HT1080 (cell line): ENCODE measurements at places on chromosomes 7 and 10.

GRCh38 chr10:22646388-22646853 is 68.0 kb downstream of the PIP4K2A start:
- no peak for DNase-seq

DNA sequence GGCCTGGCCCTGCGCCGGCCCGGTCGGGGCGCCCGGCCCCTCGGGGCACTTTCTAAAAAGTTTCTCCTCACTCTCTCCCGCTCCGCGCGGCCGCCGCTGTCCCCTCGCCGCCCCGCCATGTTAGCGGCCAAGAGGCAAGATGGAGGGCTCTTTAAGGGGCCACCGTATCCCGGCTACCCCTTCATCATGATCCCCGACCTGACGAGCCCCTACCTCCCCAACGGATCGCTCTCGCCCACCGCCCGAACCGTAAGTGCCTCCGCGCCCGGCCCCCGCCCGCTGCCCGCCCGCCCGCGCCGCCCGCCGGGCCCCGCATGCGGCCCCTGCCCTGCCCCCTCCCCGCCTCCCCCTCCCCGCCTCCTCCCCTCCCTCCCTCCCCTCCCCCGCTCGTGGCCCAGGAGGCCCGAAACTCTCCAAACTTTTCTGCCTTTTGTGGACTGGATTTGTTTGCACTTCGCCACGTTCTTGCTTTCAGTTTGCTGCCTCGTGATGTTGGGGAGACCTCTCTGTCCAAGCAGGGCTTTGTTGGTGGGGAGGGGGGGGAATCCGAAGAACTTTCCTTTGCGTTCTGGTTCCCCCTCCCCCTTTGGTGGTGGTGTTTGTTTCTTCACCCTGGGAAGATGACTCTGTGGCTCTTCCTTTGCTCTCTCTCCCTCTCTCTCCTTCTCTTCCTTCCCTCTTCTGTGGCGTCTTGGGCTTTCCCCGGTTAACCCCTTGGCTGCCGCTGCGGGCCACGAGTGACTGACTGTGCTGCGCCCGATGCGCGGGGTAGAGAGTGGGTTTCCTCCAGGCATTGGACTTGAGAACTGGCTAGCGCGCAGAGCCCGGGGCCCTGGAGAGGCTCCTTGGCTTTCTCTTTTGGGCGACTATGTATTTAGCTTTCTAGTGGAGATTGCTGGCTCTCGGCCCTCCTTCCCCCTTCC is 1.6 kb downstream of the TCF7L2 start:
- peak; percentile 86 for DNase-seq

- DNase-seq, result no peak
Observed at GRCh38 chr7:20993693-20994092, 207.0 kb upstream of the SP8 start.

DNA sequence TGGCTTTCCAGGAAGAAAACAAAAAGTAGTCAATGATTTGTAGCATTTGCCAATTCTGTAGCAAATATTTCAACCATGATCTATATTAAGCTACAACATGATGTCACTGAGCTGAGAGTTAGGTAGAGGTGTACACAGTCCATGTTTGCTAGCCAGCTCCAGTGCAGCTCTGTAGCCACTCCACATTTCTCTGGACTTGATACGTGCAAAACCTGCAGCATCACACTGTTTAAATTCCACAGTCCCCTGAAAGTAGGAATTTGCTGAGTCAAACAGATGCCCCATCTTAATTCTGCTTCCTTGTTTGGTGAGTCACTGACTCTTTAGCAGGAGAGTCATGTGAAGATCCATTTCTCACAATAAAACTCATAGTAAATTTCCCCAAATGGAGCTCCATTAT is 89.8 kb upstream of the LRRTM3 start:
- DNase-seq, result peak; percentile 77

- DNase-seq, result no peak
Observed at GRCh38 chr7:8200316-8200715, 61.7 kb downstream of the ICA1 start.

DNA sequence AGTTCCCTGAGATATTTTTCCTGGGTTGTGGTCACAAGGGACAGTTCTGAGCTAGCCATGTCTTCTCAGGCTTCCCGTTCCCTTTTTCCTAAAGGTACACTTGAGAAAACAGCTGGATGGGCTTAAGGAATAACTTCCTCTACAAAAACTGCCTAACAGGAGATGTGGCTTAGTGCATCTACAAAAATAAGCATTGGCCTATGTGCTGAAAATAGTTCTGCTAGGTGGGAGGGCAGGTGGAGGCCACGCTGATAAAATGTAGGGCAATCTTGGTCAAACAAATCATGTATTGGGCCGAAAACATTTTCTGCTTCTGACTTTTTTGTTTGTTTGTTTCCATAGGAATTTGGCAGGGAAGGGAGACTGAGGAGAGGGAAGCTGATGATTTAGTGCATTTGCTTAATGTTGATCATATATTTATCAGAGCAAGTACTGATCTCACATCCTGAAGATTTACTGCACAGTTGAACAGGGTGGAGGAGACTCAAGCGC is 409.4 kb upstream of the FZD8 start:
- DNase-seq, result no peak

- no peak for DNase-seq
Observed at GRCh38 chr7:21948887-21949540, 3.3 kb upstream of the CDCA7L start.

DNA sequence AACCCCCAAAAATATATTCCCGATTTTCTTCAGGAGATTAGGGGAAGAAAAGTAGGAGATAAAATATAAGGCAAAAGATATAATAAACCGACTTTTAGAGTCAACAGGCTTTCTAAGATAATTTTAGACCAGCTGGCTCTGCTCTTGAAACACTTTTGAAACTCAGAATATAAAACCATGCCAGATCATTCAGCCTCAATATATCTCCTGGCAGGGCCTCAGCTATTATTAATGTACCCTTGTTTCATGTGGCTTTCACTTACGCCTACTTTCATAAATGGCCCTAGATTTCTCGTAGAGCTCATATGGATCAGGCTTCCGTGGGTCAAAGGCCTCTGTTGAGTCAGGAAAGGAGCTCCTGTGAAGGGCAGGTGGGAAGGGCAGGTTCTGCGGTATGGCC is 396.0 kb downstream of the PHTF2 start:
- no peak for DNase-seq

- DNase-seq, result peak; percentile 53
Observed at GRCh38 chr10:71968553-71969474, 4.6 kb downstream of the CHST3 start.

- no peak for DNase-seq
Observed at GRCh38 chr10:118827053-118827452, 72.3 kb upstream of the CACUL1 start.

DNA sequence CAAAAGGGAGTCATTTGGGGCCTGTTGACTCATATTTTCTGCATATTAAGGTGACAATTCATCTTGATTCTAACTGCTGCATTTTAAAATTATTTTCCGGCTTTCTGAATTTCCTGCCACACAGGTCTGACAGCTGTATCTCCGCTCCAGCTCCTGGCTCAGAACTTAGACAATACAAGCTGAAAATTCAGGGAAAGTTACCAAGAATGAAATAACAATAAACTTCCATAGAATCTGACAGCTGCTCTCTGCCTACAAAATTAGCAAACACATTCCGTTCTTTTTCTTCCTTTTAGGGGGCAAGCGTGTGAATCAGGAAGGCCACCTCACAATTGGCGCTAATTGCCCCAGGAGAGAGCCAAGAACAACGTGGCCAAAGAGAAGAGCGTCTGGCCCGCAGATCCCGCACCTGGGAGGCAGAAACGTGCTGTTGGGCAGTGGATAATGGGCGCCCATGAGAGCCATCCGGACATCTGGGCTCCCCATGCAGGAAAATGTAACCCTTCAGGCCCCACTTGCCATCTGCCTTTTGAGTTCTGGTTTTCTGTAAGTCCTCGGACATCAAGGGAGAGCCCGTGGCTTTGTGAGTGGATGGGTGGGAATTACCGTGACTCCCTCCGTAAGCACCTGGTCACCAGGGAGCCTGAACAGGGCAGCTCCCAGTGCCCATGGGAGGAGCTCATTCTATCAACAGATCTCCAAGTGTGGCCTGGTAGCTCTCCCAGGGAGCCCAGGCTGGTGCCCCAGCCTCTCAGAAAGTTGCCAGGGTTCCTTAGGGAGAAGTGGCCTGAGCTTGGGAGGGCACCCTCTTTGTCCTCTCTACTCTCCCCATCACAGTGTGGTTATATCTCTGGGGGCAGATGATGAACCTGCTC is 5.0 kb downstream of the CLRN3 start:
- no peak for DNase-seq

- no peak for DNase-seq
Observed at GRCh38 chr7:2282185-2282751, 32.0 kb downstream of the SNX8 start.

DNA sequence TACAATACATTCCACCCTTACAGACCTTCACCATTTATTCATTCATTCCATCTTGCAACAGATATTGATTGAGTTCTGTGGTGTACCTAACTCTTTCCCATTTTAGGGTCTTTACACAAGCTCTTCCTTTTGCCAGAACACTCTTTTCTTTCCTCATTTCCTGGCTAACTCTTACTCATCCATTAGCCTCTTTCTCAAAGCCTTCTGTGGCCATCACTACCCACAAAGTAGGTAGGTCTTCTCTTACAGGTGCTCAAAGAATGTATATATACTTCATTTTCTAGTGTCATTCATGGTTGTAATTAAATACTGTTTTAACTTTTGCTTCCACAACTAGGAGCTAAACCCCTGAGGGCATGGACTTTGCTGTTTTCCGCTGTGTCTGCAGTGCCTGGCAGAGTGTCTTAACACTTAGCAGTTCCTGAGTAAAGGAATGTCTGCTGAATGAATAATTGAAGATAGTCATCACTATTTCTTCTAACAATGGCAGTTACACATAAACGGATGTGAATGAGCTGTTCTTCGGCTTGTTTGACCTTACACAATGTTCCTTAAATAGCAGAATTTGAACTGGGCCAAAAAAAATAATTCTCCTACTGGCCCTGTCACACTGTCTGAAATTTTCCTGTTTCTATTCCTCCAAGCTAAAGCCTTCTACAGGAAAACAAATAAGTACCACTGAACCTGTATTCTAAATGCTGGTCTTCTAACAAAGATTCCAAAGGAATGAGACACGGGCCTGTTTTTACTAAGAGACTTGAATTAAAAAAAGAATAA is 15.1 kb downstream of the BCAP29 start:
- DNase-seq, result peak; percentile 99

- no peak for DNase-seq
Observed at GRCh38 chr7:139691253-139691781, 86.5 kb downstream of the HIPK2 start.

DNA sequence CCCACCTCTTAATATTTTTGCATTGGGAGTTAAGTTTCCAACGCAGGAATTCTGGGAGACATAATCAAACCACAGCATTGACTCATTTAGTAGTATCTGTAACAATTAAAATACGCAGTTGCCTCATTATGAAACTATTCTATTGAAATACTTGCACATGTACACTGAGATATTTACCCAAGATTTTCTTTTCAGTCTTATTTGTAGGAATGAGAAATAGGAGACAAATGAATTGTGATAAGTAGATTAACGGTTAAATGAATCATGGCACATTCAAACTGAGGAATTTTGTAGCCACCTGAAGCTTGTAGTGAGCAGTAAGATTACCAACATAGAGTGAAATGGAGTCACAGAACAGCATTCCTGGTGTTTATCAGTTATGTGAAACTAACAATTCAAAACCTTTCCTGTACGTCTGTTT is 18.1 kb downstream of the RP9 start:
- peak; percentile 34 for DNase-seq

DNA sequence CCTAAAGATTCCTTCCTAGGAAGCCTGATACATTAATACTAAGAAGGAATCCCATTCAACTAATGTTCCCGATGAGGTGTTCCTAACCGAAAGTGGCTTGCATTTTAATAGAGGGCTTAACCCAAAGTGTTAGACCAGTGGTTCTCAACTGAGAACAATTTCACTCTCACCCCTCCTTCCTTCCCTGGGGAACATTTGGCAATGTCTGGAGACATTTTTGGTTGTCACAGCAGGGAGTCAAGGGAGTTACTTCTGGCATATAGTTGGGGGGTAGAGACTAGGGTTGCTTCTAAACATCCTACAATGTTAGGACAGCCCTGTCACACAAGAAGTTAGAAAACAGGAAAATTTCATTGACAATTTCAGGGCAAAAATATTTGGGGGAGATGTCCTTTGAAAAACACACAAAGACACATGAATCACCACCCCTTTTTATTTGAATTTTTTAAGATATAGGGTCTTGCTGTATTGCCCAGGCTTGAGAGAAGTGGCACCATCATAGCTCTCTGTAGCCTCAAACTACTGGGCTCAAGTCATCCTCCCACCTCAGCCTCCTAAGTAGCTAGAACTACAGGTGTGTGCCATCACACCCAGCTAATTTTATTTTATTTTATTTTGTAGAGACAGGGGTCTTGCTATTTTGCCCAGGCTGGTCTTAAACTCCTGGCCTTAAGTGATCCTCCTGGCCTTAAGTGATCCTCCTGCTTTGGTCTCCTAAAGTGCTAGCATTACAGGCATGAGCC is 50.7 kb downstream of the WNT2 start:
- no peak for DNase-seq

GRCh38 chr10:127888521-127889312 is 4.0 kb downstream of the CLRN3 start:
- DNase-seq, result no peak

DNA sequence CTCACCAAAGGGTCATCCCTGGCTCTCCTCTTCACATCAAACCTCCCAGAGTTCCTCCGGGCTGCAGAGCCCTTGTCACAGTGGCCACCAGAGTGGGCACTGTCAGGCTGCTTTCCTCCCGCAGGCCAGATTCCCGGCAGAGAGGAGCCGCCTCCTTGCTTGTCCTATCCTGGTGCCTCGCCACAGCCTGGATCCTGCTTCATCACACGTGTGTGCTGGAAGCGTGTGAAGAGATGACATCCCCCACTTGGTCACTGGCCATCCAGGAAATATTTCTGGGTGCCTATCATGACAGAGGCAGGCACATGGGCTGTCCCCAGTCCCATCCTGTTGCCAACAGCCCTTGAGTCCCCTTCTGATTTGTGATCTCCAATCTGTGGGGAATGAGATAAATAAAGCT is 15.0 kb downstream of the INSIG1 start:
- DNase-seq, result no peak

DNA sequence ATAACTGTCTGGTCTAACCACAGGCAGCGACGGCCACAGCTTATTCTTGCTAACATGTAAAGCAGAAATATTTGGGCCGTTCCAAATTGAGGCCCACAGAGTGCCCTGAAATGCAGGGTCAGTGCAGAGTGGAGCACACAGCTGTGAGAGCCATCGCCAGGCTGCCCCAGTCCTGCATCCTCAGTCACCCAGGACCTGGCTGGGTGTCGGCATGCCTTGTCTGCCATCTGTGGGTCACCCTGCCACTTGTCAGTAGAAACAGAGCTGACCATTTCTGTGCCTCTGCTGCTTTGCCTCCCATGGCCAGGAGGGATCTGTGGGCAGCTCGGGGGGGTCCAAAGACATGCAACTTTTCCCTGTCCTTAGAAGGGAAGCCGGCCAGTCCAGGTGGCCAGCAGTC is 57.3 kb upstream of the BTBD16 start:
- no peak for DNase-seq
